ENCODE measurements at places on chromosomes 3 and 15.
A peak's percentile ranks its signal among the peaks of the same experiment; 100 is the strongest.

DNA sequence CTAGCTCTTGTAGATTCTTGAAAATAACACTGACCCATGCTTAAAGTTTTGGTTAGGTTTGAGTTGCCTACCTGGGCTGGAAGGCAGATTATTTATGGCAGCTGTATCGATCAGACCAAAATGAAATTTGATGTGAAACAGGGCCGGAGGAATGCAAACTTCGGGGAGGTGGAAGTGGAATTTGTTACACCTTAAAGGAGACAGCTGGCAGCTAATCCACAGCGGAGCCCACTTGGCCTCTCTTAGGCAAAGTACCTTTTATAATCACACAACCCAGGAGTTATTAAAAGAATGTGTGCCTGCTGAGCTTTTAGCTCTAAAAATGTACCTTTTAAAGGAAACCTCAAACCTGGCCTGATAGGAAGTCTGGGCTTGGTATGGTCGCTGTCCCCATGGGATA is 250.9 kb upstream of the TPM1 start:
- no peak for DNase-seq

DNA sequence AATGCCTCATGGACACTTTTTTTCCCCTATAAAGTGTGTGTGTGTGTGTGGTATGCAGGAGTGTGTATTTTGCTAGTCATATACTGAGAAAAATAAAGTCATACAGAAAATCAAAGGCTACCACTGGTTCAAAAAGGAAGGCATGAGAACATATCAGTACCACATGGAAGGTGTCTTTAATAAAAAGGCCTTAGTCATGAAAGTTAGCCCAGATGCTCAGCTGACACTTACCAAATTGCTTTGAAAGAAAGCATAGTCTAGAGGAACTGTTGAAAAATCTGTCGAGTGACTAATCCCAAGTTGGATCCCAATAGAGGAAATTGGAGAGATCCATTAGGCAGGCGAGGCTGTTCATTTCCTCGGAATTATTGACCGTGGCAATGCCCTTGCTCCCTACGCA is 432.9 kb upstream of the CFAP20DC start:
- DNase-seq: peak; percentile 69

GRCh38 chr3:123123716-123124616 is 57.1 kb downstream of the PDIA5 start:
- DNase-seq: no peak

- DNase-seq: peak; percentile 67
These were observed 230.3 kb downstream of the SCAPER start for GRCh38 chr15:76674883-76675282.

DNA sequence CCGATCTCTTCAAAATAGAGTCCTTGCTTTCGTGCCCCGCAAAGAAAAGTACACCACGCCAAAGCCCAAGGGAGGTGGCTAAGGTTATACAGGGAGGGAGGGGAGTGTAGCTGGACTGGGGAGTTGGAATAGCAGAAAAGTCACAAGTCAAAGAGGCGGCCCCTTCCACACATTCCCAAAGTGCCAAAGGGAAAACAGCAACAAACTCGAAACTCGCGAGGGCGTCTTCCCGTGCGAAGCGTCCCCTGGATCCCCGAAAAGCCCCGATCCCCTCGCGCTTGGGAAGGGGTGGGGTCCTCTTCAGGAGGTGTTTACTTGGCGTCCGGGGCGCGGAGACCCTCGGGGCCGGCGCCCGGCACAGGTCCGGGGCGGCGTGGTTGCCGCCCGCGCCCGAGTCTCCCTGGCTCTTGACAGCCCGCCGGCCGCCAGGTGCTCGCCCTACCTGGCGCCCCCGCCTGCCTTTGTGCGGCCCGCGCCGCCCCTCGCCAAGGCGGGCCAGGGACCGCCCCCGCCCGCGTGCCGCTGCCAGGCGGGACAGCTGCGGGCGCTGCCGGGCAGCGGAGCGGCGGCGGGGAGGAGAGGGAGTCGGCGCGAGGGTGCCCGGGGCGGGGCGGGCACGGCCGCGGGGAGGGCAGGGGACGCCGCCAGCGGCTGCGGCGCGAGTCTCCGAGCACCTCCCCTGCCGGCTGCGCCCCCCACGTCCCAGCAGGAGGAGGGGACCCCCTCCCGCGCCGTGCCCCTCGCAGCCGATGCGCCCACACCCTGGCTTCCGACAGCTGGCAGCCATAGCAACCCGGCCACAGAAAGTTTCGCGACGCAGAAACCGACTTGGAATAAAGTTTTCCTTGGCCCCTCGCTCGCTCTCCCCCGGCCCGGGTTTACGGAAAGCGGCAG is 966 bp downstream of the MYO1E start:
- DNase-seq: no peak

- DNase-seq: no peak
These were observed 159.4 kb downstream of the TMEM108 start for GRCh38 chr3:133197619-133198018.

GRCh38 chr3:28376424-28376823 is 27.8 kb upstream of the AZI2 start:
- DNase-seq: peak; percentile 91

Measured in fibroblast of upper back skin (primary cell).